Activated naive CD4-positive, alpha-beta T cell treated with anti-CD3 and anti-CD28 coated beads, Interleukin-2, amount 50 U/mL, for 72 hours (primary cell): ENCODE measurements at places on chromosomes 1 and 21. TPM values are rescaled to one million over a fixed set of nuclear protein-coding genes. Genes with fewer than 3 reads are reported as not detected.

DNA sequence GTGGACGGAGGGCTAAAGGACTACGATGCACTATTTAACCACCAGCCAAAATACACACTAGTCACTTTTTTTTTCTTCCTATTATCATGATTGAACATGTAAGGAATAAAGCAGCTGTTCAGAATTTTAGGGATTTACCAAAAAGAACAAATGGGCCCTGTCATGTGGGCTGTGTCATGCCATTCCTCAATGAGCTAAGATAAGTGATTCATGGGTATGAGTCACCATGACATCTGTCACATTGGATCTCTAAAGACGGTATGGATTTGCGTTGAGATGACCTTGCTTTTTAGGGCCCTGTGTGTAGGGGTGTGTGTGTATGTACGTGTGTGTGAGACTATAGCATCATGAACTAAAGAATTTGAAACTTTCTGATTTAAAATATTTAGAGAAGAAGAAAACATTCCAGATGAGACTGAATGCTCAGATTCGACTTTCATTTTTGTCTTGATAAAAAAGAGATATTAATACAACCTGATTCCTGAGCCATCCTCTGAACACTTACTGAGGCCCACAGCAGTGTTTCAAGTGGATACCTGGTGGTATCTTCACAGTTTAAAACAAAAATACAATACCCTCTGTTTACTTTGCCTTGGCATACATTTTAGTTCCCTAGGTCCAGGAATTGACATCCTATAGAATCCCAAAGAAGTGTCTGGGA lies 246.1 kb upstream of the DUSP10 start:
- DNase-seq = no peak

GRCh38 chr1:28510970-28511440 lies 5.2 kb downstream of the RCC1 start:
- peak; percentile 36 for DNase-seq

- DNase-seq = no peak
Measured at GRCh38 chr1:68331117-68331865, 99.0 kb upstream of the WLS start.

- peak; percentile 11 for DNase-seq
Measured at GRCh38 chr1:4090976-4091660, 191.0 kb upstream of the C1orf174 start.

DNA sequence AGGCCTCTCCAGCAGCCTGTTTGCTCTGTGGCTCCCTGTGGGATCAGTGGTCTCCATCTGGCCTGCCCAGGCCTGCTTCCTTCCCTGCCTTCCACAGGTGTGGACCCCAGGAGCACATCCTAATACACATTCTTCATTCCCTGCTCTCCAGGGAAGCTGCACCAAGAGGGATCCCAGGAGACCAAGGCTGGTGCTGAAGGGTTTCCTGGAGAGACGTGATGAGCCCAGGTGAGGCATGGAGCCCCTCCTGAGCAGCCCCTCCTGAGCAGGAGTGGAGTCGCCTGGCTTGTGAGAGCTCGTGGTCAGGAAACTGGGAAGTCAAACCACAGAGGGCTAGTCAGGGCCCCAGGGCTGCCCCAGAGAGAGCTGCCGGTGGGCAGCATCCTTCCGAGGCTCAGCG lies 561.4 kb downstream of the MATN1 start:
- DNase-seq = no peak

GRCh38 chr1:36689992-36690391 lies 207.3 kb upstream of the CSF3R start:
- no peak for DNase-seq

- no peak for DNase-seq
Measured at GRCh38 chr1:28950006-28950405, 35.6 kb downstream of the EPB41 start.

Gene TIMM17A
- 64.3 TPM for total RNA-seq
